ENCODE measurements at places on chromosomes 1 and 21.
A peak's percentile ranks its signal among the peaks of the same experiment; 100 is the strongest.

- no peak for DNase-seq
These were observed 4.2 kb upstream of the FAM131C start for GRCh38 chr1:16077406-16078245.

GRCh38 chr1:17136936-17137335 is 17.7 kb upstream of the PADI2 start:
- no peak for DNase-seq

GRCh38 chr1:214361636-214362035 is 80.7 kb downstream of the SMYD2 start:
- DNase-seq: no peak

- DNase-seq: peak; percentile 69
These were observed 35.6 kb upstream of the TMEM61 start for GRCh38 chr1:54944610-54945392.

DNA sequence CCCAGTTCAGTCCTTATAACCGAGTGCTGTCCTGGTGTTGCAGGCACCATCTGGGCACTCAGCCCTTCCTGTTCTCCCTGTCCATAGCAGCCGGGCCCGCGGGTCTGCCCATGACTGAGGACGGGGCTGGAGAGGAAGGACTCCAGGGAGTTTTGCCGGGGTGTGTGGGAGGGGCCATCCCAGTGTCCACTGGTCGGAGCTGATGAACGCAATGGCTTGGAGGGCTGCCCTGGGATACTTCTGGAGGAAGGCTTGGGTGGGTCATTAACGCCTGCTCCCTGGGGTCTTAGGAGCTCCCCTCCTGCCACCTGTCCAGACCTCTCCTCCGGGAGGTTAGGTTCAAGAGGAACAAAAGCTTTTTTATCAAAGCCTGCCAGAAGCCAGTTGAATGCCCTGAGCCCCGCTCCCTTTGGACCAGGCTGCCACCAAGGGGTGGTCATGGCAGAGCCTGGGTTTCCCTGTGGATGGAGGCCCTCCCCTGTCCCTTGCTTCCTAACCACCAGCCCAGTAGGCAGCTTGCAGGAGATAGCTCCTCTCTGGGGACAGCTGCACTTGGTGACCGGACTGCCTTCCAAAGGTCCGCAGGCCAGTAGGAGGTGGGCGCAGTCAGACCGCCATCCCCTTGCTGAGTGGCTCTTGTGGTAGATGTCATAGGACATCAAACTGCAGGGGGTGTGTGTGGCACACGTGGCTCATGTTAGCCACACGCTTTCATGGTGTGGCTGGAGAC is 61.3 kb downstream of the TRIM11 start:
- DNase-seq: no peak

DNA sequence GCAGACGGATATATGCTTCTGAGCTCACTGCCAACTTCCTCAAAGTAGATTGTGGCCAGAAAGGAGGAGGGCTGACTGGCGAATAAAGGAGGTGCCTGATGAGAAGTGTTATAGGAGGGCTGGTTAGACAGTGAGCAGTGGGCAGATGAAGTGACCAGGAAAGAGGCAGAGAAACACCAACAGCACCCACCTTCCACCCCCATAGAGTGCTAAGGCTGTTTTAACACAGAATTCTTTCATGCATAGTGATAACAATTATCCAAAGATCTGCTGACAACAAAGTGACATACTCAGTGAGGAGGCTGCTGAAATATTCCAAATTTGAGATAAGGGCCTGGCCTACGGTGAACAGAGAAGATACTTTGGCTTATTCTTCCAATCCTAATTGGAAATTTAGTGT is 21.2 kb upstream of the MTR start:
- no peak for DNase-seq

DNA sequence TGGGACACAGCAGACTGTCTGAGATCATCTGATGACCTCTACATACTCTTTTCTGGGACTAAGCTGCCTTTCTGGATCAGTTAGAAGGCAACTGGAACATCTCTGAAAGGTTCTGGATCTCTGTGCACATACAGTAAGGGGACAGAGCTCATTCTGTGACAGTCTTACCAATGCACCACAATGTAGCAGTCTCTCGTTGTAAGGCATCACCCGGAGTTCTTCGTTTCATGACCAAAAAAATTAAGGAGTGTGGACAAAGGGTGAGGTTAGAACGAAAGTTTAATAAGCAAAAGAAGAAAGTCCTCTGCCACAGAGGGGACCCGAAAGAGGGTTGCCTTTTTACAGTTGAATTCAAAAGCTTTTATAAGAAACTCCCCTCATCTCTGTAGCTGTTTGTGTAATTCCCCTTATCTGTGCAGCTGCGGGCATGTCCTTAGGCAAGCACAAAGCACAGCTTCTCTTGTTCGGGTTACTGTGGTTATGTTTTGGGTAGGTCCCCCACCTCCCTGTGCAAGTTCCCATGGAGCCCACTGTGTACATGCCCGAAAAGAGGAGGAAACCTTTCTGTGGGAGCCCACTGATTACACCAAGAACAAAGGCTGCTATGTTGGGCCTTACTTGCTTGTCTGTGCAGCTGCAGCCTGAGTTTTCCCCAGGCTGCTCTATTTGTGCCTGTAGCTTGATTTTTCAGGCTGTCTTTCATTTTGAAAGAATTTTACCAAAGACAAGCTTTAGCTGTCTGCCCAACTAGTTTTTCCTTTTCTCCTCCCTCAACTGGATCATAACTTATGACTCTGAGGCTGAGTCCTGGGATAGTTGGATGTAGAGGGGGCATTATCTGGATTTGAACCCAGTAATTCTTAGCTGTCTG is 53.1 kb upstream of the CACNA1E start:
- no peak for DNase-seq

DNA sequence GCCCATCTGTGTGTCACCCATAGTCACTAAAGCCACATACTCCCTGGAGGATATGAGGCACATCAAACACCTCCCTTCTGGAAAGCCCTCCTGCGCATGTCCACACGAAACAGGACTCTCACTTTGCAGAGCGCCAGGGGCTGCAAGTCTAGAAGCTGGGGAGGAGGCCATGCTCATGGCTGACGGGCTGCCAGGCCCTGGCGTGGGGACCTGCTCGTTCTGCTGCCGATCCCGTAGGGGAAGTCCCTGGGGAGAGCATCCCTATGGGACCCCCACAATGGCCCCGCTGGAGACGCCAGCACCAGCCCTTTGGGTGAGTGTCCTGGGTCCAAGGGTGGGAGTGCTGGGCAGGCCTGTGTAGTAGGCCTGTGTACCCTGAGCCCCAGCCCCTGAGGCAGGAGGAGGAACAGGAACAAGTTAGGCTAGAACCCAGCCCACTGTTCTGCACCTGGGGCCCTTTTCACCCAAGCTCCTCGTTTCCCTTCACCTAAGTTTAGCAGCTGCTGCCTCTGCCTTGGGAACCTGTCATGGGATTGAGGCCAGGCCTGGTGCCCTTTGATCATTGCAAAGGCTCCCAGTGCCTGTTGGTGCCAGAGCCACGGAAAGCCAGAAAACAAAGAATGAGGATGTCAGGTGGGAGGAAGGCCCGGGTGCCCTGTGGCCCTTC is 9.9 kb downstream of the FAM3B start:
- no peak for DNase-seq

DNA sequence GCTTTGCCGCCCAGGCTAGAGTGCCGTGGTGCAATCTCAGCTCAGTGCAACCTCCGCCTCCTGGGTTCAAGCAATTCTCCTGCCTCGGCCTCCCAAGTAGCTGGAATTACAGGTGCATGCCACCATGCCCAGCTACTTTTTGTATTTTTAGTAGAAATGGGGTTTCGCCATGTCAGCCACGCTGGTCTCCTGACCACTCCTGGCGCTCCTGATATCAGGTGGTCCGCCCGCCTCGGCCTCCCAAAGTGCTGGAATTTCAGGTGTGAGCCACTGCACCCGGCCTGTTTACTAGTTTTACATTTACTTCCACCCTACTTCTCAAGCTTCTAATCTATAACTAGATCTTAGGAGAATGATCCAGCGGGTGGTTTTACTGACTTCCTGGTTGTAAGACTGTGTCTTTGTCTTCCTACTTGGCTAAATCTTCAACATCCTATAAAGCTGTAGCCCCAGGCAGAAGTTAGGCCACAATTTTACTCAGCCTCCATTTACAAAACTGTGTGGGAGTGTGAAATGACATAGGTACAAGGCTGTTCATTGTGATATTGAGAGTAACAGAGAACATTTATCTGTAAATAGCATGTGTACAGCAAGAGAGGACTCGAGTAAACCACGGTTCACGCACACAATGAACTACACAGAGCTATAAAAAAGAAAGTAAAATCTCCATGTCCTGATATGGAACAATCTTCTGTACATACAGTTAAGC is 9.6 kb upstream of the POU2F1 start:
- no peak for DNase-seq

DNA sequence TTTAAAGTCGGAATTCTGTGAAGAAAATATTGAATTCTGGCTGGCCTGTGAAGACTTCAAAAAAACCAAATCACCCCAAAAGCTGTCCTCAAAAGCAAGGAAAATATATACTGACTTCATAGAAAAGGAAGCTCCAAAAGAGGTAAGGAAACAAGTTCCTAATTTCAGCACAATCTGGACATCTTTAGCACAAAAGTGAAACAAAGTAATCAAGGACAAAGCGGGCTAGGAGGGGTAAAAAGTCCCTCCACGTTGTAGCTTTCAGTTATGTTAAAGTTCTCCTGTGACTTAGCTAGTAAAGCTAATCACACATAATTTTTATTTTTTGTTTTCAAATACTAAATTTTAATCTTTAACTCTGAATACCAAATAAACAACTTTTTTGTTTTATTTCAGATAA is 2.2 kb downstream of the RGS2 start:
- no peak for DNase-seq

DNA sequence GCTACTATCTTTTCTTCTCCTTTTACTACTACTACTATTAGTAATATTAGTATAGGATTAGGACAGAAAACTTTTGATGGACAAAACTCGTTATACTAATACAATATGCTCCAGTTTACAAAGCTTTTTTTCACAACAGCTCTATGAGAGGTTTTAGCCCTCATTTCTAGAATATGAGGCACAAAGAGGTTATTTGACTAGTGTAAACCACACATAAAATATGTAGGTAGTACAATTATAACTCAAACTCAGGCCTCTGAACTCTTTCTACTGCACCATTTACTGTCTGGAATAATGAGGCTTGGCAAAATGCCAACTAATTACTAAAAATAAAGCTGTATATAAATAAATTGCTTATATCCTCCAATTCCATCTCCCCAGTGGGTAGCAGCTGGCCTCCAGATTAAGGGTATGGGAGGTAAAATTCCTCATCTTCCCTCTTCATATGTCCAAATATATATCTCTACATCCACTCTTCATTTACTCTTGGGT is 99.9 kb downstream of the LYST start:
- no peak for DNase-seq

GRCh38 chr21:26225046-26225445 is 54.5 kb upstream of the APP start:
- no peak for DNase-seq

GRCh38 chr1:179168536-179168935 is 60.9 kb downstream of the ABL2 start:
- DNase-seq: no peak

- DNase-seq: peak; percentile 39
These were observed 210.3 kb downstream of the SETD4 start for GRCh38 chr21:35850029-35850428.

DNA sequence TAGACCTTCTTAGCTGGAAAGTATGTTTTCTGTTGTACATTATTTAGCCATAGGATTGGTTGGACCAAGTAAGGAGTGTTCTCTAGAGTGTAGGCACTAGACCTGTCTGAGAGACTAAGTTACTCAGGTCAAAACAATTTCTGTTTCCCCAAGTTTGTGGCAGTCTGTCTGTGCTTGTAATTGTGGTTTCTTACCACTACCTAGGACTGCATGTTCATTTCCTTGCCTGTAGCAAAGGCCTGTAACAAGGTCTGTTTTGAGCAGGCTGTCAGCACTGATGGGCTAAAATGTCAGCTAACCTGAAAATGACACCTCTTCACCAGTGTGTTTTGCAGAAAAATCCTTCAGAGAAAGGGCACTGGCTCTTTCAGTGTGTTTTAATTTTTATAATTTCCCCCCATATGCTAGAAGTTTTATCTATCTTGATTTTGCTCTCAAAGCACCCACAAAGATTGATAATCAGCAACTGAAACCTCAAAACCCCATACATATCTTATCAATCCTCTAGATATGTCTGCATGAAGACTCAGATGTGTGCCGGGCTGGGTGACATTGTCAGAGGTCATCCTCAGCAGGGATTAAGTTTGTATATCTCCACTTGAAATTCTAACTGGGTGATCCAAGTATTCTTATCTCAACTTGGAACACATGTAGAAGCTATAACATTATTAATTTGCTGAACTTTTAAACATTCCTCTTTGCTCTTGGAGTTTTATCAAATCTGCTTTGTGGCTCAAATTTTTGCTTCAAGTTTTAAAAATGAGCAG is 50.7 kb upstream of the ST6GALNAC3 start:
- no peak for DNase-seq

DNA sequence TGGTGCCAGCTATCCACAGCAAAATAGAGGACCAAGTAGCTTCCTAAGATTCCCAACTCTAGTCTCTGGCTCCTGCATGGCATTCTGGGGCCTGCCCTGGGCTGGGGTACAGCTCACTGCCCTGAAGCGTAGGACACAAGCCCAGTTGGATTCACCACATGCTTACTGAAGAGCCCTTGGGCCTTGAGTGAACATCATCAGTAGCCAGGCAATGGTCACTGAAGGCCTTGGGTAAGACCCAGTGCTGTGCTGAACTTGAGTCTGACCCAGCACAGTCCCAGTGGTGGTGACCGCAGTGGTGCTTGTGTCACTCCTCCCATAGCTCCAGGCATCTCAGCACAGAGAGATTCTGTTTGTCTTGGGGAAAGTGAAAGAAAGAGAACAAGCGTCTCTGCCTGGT is 7.7 kb upstream of the LCE3A start:
- DNase-seq: no peak

DNA sequence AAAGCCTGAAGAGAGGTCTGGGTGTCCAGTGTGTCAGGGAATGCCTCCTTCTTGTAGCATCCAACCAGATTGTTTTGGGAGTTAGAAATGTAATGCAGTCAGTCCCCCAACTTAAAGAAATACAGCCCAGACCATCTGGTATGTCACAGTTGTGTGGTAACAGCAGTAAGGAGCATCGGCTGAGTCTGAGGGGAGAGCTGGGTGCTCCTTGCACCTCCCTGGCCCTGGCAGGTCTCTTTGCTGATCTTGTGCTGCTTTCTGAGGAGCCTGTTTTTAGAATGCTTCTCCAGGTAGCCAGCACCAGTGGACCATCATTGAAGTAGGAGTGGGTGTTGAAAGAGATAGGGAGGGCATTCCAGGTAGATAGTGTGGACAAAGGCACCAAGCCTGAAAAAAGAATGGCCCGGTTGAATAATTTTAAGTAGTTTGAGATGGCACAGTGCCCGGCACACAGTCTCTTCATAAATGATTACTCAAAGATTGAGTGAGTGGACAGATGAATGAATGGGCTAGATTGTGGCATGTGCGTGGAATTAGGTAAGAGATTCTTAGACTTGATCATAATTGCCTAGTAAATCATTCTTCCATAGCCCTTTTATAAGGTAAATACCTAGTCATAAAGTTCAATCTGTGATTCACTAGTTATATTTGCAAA is 46.5 kb downstream of the LAMC1 start:
- DNase-seq: no peak

GRCh38 chr1:149927056-149927562 is 494 bp downstream of the SF3B4 start:
- no peak for DNase-seq
